CD4-positive, alpha-beta T cell (primary cell): ENCODE measurements at places on chromosomes 2 and 18.

- DNase-seq = no peak
Measured at GRCh38 chr2:184683911-184684310, 85.6 kb downstream of the ZNF804A start.

- no peak for DNase-seq
Measured at GRCh38 chr18:35172009-35172408, 68.8 kb upstream of the ZNF397 start.

GRCh38 chr2:134153294-134153880, 100.5 kb upstream of the MGAT5 start:
- no peak for DNase-seq

- DNase-seq = no peak
Measured at GRCh38 chr2:134293719-134294537, 40.1 kb downstream of the MGAT5 start.

DNA sequence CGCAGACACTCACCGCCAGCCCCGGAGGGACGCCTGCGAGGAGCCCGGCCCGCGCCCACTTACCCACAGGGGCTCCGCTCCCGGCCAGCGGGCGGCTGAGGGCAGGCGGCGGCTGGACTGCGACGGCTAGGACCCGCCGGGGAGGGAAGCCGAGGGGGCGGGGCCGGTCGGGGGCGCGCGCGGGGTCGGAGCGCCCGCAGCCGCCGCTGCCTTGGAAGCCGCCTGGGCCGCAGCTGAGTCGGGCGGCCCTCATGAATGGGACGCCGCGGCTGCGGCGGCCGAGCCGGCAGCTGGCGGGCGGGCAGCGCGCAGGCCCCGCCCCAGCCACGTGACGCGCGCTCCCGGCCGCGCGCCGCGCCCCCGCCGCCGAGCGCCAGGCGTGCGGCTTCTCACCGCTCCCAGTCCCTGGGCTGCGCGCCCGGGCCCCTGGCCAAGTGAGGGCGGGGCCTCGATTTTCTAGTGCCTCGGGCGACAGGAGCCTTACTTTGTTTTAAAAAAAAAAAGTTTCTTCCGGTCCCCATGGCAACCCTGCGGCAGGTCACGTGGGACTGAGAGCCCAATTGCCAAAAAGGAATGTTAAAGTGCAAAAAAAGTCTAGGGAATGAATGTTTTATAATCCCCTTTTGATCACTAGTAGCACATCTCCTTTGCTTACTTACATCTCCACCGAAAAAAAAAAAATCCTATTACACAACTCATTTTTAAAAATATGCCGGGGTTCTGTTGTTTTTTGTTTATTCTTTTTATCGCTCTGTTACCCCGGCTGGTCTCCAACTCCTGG, at the start of gene LPIN2:
Gene LPIN2, minus strand, starts transcription at position 121 of the 781 bp plus-strand sequence. CDS start 52,304 bp downstream, outside the sequence.
- DNase-seq = peak; percentile 96

DNA sequence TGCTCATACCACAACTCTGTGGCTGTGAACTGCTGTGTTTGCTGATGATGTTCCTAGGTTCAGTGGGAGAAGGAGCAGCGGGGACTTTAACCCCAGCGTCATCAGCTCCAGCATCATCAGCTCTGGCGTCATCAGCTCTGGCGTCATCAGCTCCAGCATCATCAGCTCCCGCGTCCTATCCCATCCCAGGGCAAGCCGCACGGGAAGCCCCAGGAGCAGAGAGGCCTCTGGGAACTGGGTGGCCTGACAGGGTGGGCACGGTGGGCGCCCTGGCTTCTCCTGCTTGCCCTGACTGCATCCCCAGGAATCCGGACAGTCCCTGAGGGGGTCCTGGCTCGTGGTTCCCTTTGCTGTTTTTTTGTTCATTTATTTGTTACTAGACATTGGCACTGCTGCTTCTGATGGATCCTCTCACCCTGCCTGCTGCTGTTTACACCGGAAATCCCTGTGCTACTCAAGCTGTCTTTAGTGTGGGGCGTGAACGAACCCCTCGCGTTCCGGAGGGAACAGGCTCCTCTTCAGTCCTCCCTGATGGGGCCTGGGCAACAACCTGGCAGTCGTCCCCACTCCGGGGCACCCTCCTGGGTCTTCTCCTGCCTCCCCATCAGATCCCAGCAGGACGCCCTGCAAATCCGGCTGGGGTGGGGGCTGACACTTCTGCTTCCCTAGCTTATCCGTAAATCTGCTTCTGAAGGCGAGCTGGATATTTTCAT, 67.1 kb upstream of the PXDN start:
- no peak for DNase-seq

GRCh38 chr2:85524336-85524908, 14.5 kb upstream of the MAT2A start:
- no peak for DNase-seq

- DNase-seq = no peak
Measured at GRCh38 chr2:52456561-52457377, 1310.8 kb upstream of the CHAC2 start.

GRCh38 chr2:28546242-28546641, 50.4 kb downstream of the PLB1 start:
- no peak for DNase-seq

GRCh38 chr2:102059151-102059550, 67.4 kb downstream of the IL1R2 start:
- no peak for DNase-seq

- no peak for DNase-seq
Measured at GRCh38 chr2:241372361-241372992, 16.4 kb downstream of the FARP2 start.
